ENCODE measurements at places on chromosomes 7 and 10.

- DNase-seq: no peak
Observed at GRCh38 chr7:5200561-5201235, 10.7 kb downstream of the WIPI2 start.

DNA sequence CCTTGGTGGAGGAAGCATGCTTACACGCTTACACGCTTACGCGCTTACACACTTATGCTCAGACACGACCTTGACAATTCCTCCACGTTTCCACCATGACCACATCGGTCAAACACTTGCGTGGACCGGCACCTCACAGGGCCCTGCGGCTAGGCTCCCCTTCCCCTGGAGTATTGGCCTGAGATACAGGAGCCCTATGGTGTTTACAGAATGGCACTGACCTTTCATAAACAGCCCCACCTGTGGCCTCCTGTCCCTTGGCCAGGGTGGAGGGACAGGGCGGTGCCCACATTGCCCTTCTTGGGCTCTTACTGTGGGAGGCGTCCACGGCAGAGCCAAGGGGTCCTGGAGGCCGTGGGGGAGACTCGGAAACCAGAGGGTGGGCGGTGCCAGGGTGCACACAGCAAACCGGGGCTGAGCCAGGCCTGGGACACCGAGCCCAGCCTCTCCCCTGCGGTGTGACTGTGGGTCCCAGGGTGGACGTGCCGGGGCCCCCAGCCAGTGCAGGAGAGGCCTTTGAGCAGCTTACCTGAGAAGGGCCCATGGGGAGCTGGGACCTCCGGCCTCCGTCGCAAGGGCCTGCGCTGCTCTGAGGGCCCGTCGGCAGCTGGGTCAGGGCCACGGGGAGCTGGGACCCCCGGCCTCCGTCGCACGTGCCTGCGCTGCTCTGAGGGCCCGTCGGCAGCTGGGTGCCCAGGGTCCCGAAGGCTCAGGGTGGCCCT lies 44.2 kb upstream of the FOXL3 start:
- no peak for DNase-seq

DNA sequence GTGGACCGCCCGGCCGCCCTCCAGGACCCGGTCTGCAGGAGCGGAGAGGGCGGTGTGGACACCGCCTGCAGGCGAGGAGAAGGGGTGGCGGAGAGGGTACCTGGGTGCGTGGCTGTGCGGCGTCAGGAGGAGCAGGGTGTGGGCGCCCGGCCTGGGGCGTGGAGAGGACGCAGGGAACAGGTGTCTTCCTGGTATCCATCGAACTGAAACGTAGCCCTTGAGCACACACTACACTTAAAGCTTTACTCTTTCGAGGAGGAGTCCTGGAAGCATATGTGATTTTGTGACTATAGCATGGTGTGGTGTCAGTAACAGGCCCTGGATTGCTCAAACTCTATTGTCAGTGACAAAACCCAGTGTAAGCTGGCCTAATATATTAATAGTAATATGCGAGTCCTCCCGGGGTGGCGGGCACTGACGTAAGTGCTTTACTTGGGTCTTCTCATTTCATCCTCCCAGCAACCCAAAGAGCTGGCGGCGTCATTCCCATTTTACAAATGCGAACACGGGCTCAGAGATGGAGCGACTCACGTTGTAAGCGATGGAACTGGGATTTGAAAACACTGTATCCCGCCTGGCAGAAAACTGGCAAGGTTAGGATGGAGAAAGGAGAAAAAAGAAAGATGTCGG lies 508 bp upstream of the TECPR1 start:
- DNase-seq: no peak

- DNase-seq: no peak
Observed at GRCh38 chr10:70785190-70785589, at the start of gene TBATA. Gene TBATA (minus strand): TSS chr10:70785377. CDS start chr10:70783379, 1,998 bp downstream.

- no peak for DNase-seq
Observed at GRCh38 chr7:89238156-89238555, 442.6 kb upstream of the TEX47 start.

DNA sequence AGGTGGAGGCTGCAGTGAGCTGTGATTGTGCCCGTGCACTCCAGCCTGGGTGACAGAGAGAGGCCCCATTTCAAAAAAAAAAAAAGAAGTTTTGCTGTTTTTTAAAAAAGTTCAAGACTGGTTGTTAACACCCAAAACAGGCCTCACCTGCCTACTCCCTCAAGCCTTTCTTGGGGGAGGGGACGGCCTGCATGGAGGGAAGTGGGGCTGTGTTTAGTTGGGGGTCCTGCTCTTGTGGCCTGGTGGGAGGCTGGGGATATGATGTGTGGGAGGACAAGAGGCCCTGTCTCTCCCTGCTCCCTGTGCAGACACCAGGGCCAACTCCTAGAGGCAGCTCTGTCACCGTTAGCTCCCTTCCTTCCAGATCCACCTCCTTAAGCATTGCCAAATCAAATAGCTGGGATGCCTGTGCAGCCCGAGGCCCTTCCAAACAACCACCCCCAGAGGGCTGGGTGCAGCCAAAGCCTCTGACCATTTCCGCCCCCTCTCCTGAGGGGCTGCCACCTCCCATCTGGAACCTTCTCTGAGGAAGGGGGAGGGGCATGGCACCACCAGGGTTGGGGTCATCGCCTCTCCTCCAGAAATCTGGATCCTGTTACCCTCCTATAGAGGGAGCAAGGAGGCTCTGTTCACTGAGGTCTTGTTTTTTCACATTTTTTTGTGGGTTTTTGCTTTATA lies 32.9 kb upstream of the ANKRD2 start:
- no peak for DNase-seq

GRCh38 chr7:5445981-5446594 lies 22.5 kb upstream of the TNRC18 start:
- DNase-seq: no peak

- DNase-seq: no peak
Observed at GRCh38 chr10:69315610-69316312, 37.5 kb downstream of the HK1 start.

DNA sequence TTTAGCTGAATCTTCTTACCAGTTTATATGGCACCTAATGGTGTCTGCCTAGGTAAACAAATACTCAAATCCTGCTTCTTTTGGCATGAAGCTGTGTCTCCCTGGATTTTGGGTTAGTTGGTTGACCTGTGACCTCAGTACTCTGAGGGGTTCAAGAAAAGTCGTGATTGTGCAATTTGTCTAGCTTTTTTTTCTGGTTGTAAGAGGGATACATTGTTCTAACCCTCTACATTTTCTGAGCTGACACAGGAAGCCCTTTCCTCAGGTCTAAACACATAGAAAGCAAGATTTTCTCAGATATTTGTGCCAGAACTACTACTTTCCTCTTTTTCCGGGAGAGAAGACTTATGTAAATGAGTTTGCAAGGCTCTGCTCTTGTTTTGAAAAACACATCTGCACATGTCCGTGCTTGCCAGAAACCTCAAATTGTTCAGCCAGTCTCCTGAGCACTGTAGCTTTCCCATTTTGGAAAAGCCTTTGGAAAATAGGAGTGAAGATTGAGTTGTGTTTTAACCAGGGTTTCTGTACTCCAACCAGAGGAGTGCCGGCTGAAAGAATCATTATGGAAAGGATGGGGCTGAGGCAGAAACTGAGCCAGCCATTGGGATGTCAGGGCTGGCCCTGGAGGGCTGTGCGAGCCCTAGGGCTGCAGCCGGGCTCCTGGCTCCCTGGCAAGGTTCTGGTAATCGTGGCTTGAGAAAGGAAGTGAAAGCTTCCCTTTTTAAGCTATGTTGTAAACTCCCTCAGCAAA lies 31.3 kb upstream of the CXCL12 start:
- DNase-seq: no peak

- DNase-seq: no peak
Observed at GRCh38 chr7:35649711-35650110, 45.2 kb downstream of the HERPUD2 start.

GRCh38 chr7:90224195-90224594 lies 12.7 kb downstream of the STEAP2 start:
- DNase-seq: no peak

- no peak for DNase-seq
Observed at GRCh38 chr10:33286157-33286934, 48.1 kb downstream of the NRP1 start.

DNA sequence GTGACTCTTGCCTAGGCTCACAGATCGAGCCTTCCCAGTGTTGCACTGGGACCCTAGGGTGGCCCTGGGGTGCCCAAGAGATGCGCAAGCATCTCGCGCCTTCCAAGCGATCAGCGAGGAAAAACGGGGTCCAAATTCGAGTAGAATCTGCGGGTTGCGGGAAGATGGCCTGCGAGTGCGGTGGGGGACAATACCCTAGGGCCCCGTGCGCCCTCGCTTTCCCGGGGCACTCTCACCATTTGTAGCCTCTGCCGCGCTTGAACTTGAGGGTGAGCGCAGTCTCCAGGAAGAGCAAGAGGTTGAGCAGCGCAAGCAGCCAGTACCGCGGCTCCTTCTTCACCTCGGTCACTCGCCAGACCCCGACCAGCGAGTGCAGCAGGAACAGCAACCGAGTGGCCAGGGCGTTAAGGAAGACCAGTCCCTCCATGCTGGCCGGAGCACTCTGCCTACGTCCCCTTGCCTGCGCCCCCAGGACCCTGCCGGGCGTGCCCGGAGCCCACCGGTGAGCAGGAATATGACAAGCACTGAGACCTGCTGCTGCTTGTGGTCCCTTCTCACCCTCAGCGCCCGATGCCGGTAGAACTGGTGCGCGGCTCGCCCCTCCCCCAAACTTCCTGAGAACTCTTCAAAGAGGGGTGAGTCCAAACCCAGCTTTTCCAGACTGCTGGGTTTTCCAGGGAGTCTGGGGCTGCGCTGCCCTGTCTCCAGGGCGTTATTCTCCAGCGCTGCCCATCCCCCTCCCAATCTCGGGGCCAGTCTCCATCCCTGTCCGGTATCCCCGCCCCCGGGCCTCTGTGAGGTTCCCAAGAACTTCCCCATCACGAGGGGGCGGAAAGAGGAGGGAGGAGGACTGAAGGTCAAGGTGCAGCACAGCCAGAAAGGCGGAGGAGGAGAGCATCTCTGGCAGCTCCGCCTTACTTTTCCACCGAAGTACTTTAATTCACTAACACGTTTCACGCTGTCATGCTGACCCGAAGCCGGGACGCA lies at the start of gene TMEM26:
TSS of gene TMEM26 (minus strand) at position 727 of the 987 bp plus-strand sequence. CDS start at position 427, 300 bp downstream.
- no peak for DNase-seq

DNA sequence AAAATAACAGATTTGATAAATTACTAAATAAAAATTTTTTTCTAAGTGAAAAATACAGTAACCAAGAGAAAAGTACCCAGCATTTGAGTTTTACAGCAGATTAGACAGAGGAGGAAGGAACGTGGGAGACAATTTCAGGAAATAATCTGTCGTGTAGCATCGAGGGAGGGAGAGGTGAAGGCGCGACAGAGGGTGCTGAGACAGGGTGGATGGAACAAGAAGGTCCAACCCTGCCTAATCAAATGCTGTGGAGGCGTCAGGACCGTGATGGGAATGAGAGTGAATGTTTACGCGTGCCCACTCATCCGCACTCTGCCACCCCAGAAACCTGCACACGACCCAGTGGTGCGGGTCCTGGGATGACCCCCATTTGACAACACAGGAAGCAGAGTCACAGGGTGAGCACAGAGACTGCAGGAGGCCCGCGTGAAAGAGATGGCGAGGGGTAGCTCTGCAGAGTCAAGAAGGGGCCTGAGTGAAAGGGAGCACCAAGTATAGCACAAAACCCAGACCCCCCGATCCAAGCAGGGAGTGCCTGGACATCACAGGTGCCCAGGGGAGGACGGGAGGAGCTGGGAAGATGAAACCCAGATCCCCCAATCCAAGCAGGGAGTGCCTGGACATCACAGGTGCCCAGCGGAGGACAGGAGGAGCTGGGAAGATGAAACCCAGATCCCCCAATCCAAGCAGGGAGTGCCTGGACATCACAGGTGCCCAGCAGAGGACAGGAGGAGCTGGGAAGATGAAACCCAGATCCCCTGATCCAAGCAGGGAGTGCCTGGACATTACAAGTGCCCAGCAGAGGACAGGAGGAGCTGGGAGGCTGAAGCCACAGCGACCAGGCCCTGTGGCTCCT lies 558.9 kb downstream of the DNAJB6 start:
- DNase-seq: no peak

DNA sequence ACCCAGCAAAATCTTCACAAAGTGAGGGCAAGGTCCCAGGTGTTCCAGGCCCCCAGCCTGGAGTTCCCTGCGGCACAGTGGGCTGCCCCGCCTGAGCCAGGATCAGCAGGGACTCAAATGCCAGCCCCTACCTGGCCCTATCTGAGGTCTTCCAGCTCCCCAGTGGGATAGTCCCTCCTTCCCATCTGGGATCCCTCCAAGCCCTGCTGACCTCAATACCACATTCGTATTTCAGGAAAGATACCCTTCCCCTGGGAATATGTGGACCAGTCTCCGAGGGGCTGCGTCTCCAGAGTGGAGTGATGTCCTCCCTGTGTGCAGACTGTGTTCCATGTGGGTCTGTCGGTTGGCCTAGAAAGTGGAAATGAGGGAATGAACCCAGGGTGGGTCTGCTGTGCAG lies 40.9 kb downstream of the ELFN1 start:
- no peak for DNase-seq

GRCh38 chr10:36779238-36779846 lies 346.1 kb upstream of the ANKRD30A start:
- no peak for DNase-seq

- DNase-seq: peak; percentile 54
Observed at GRCh38 chr7:8442814-8443304, 9.4 kb downstream of the NXPH1 start.

DNA sequence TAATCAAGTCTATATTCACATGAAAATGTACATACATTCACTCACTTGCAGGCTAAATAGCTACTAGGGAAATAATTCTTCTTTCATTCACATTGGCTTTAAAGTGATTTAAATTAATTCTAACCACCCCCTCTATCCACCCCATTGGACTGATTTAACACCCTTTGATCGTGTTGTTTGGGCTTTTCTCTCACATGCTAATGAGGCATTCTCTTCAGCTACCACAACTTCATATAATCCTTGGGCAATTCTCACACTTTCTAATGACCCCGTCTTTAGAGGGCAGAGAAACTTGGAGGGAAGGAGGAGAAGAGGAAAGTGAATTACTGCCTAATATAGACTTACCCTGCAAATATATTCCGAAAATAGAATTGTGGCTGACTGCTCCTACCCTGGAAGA lies 24.6 kb downstream of the GRM3 start:
- no peak for DNase-seq

Measured in GM12865 (cell line).